Activated T-cell treated with anti-CD3 and anti-CD28 coated beads for 48 hours (primary cell): ENCODE measurements at places on chromosomes 16 and 17.

DNA sequence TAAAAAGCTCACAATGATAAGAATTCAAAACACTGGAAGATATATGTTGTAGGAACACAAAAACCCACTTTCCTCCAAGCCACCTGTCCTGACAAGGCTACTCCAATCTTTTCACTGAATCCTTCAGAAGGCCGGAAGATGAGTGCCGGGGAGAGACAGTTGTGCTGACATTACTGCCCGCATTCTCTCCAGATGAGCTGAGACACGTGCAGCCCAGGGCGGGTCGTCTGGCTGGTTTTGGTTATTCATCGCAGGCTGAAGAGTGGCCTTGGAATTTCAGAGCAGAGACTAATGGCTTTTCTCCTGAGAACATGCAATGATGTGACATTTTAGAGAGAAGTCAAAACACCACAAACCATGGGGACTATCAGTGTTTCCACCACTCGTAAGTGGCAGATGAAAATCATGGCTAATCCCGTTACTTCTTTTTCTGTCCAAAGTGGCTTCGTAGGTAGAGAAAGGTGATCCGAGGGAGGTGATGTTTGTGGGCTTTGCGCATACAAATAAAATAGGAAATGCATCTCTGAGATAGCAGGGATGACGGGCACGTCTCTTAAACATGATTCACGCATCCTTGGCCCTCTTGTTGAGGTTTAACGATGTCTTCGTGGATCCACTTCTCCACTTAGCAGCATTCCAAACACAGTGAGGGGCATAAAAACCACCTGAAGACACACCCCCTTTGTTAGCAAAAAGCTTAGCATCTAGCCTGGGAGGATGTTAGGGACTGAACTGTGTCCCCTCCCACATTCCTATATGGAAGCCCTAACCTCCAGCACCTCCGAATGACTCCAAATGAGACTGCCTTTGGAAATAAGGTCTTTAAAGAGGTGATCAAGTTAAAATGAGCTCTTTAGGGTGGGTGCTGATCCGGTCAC lies 134.0 kb downstream of the IRX3 start:
- DNase-seq = no peak

GRCh38 chr17:4074831-4075495 lies 67.9 kb downstream of the ZZEF1 start:
- no peak for DNase-seq

DNA sequence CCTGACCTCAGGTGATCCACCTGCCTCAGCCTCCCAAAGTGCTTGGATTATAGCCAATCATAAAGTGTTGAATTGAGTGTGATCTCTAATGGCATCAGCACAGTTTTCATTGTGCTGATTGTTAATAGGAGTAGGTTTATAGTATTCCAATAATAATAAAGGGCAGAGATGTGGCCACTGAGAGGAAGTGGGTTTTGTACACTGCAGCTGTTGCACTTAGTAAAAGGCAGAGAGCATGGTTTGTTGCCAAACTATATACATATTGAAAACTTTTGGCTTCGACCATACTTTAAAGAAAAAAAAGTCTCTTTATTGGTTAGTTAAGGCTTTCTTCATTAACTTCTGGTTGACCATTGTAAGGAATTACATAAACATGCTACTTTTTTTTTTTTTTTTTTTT lies 185.9 kb downstream of the CDK5R1 start:
- DNase-seq = no peak

DNA sequence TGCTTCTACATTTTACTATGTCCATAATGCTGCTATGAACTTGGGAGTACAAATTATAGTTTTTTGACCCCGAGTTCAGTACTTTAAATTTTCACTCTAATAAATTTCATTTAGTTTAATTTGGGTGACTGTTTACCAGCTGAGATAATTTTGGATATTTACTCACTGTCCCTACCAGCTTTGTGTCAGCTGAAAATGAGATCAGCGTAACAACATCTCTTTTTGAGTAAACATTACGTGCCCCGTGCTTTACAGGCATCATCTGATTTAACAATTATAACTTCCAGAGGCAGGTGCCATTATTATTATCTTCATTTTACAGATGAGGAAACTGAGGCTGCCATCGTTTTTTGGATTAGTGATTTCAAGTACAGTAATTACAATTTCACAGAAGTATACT lies 15.0 kb downstream of the GFOD2 start:
- DNase-seq = no peak

GRCh38 chr17:79338604-79339003 lies 264.0 kb downstream of the ENGASE start:
- DNase-seq = no peak
